ENCODE measurements at places on chromosomes 7 and 10. TPM values are rescaled to one million over a fixed set of nuclear protein-coding genes. Genes with fewer than 3 reads are reported as not detected.

GRCh38 chr7:96949766-96950165, 55.6 kb upstream of the DLX6 start:
- DNase-seq, result no peak

- no peak for DNase-seq
These were observed 23.5 kb upstream of the CHST12 start for GRCh38 chr7:2379821-2380450.

Gene MMP21
- not detected for total RNA-seq

Gene KCNIP2
- total RNA-seq, result 3.1 TPM

- DNase-seq, result no peak
These were observed 17.6 kb downstream of the CDNF start for GRCh38 chr10:14820010-14820774.

Gene TAS2R4
- 0.43 TPM for total RNA-seq

GRCh38 chr10:114525368-114525949, 121.2 kb upstream of the AFAP1L2 start:
- DNase-seq, result no peak

- DNase-seq, result no peak
These were observed 618.0 kb upstream of the LRRTM3 start for GRCh38 chr10:66307826-66308225.

DNA sequence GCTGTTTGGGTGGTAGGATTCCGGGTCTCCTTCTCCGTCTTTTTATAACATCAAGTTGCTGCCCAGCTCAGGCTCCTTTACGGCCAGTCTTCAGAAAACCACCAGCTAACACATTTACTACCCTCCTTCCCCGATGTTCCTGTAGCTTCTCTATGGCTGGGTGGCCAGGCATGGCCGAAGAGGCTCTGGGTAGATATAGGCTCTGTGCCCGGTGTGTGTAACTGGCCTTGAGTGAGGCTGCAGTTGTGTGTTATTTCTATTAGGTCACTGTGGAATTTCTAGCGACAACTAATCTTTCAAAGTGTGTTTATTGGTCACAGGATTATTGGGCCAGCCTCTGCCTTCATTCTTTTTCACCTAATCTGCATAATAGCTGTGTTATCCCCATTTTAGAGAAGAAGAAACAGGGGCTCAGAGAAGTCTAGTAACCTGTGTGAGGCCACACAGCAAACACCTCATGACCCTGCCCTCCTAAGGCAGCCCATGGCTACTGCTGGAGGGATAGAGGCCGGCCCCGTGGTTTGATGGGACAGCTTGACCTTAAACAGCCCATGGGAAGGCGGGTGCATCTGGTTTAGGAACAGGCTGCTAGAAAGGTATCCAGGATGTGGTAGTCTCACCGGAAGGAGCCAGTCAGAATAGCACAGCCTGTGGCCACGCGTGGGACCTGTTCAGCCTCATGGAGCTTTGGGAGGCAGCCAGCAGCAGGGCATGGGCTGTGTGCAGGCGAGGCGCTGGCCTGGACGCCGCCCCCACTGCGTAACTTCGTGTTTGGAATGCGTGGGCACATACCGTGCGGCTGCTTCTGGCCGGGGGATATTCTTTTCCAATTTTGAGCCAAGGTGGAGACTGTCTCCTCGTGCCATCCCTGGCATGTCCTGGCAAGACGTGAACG, 29.7 kb downstream of the HTRA1 start:
- DNase-seq, result peak; percentile 68

Gene MORN4
- total RNA-seq, result 3.2 TPM

- DNase-seq, result no peak
These were observed 152.9 kb downstream of the ADAM12 start for GRCh38 chr10:126235091-126235978.

Gene CLEC2L
- not detected for total RNA-seq

DNA sequence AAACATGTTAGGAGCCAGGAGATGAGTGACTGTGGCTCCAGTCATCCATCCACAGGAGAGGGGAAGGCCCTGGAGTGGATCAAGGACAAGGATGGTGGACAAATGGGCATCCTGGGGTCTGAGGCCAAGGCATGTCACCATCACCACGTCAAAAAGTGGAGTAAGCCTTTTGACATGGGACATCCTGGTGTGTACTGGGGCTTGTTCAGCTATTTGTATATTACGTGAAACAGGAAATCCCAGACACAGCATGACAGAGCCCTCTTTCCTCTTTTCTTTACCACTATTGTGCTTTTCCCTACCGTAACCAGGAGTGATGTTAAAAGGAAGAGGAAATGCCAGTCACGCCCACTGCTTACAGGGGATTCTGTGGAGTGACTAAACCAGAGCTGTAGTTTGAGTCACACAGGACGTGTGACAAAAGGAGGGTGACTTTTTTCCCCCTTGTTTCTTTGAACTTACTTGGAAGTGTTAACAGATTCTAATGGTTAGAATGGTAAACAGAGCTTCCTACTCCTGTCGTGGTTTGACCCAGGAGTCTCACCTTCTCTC, 15.4 kb downstream of the ACSL5 start:
- peak; percentile 68 for DNase-seq

DNA sequence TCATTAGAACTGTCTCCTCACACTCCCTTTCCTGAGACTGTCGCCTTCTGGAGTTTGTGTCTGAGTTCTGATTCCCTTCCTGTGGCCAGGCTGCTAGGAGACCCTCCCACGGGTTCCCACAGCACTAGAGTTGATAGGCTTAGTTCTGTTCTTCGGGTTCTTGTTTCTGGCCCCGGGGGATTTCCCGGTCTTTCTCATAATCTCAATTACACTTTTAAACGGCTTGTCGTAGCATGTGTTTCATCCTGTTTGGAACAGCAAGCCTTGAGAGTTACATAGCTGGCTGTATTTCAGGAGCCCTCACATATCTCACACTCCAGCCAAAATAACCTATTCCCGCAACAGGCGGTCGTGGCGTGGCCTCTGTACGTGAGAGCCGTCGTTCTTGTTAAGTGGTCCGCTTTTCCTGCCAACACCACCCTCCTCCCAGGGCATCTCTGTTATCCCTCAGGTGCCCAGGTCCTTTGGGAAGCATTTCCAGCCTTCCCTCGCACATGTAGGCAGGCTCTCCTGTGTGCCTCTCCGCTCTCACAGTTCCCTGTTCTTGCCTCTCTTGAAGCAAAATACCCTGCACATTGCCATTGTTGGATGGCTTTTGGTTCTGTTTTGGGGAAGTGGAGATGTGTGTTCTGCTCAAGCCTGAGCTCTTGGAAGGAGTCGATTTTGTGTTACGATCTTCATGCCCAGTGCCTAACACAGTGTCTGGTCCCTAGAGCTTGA, 46.0 kb downstream of the CDC123 start:
- DNase-seq, result peak; percentile 82

- no peak for DNase-seq
These were observed 53.0 kb downstream of the PHYHIPL start for GRCh38 chr10:59229441-59229840.

DNA sequence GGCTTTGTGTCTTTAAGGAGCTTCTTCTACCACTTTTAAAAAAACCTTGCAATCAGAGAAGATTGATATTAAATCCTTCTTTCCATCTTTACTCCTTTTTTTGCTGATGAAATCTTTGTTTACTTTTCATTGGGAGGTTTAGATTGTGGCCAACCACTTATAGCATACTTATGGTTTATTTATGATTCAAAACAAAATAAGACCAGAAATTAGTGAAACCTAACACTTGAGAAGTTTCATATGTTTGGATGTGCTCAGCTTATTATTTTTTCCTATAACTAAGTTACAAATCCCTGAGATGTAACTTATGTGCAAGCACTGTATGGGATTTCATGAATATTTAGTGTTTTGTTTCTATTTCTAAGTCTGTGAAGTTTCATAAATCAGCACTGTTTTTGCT, 13.5 kb upstream of the PRPS1L1 start:
- DNase-seq, result no peak

Data from activated CD8-positive, alpha-beta T cell treated with anti-CD3 and anti-CD28 coated beads for 36 hours (primary cell).